Fibroblast of skin of right biceps (primary cell): ENCODE measurements at places on chromosomes 4 and X.

DNA sequence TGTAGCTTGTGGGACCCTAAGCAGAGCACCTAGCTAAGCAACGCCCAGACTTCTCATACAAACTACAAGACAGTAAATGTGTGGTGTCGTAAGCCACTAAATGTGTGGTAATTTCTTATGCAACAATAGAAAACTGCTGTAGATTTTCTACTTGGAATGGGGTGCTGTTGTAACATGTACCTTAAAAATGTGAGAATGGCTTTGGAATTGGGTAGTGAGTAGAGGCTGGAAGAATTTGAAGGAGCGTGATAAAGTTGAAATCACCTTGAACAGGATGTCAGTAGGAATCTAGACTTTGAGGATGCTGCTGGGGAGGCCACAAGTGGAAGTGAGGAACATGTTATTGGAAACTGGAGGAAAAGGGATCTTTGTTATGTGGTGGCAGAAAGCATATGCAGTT, 43.2 kb upstream of the FUNDC1 start:
- no peak for DNase-seq

GRCh38 chrX:136909706-136910564, 29.4 kb upstream of the RBMX start:
- DNase-seq: peak; percentile 93

DNA sequence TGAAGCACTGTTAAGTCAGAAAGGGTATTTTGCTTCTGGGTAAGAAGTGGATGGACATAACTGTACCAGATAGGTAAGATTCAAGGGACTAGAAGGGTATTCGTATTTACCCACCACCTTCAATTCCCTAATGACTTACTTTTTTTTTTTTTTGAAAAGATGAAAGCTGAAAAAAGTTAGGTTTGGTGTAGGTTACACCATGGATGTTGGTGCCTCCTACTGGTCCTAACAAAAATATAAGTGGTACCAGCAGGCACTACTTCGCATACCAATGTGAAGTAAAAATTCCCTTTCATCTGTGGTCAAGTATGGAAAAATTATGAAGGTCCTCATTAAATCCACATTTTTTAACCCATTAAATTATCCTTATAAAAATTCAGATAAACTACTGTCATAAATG, 7.2 kb downstream of the ANKRD17 start:
- DNase-seq: no peak

DNA sequence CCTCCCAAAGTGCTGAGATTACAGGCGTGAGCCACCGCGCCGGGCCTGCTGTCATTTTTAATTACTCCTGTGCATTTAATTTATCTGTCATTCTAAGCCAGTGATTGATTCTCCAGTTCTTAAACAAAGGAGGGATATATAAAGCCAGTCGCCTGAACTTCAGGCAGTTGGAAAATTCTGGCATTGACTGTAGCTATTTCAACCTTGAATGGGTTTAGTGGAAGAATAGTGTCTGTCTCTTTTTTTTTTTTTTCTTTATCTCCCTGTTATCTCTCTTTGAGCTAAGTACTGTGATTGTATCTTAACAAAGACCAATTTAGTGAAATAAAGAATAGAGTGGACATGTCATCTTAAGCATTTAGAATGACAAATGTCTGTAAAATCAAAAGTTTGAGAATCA, 11.0 kb downstream of the NEIL3 start:
- DNase-seq: no peak

GRCh38 chrX:8981723-8982122, 52.2 kb downstream of the FAM9B start:
- DNase-seq: no peak

DNA sequence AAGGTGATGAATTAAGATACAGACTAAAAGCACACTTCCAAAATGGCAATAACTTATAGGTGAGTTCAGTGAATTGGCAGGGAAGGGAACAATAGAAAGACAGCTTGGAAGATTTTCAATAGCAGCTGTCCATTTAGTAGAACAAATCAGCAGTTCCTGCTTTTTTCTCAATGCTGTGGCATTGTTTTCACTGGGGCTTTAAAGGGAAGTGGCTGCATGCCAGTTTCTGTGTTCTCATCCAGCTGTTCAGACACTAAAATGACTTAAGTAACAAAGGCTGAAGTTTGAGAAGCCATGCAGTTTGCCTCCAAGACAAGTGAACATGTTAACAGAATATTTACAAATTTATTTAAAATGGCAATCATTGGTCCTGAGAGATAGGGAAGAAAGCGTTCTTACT, 291.9 kb downstream of the FAM47A start:
- DNase-seq: no peak

- no peak for DNase-seq
These were observed 645.8 kb upstream of the ATOH1 start for GRCh38 chr4:93182722-93183121.

DNA sequence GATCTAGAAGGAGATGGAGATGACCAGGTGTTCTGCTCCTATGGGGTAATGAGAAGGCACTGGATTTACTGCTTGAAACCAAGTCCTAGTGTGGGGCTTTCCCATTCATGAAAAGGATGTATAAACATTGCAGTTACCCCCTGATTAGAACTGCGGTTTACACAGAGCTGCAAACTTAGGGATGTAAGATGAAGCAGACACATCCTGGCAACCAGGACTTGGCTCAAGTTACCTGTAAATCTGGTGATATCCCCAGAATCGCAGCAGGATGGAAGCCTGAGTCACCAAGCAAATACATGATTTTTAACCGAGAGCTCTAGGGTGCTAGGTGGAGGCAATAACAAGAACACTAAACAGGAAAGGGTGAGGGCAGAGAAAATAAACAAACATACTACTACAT, 178.6 kb upstream of the MAMLD1 start:
- no peak for DNase-seq

GRCh38 chr4:183469936-183470335, 25.5 kb downstream of the CDKN2AIP start:
- DNase-seq: no peak

DNA sequence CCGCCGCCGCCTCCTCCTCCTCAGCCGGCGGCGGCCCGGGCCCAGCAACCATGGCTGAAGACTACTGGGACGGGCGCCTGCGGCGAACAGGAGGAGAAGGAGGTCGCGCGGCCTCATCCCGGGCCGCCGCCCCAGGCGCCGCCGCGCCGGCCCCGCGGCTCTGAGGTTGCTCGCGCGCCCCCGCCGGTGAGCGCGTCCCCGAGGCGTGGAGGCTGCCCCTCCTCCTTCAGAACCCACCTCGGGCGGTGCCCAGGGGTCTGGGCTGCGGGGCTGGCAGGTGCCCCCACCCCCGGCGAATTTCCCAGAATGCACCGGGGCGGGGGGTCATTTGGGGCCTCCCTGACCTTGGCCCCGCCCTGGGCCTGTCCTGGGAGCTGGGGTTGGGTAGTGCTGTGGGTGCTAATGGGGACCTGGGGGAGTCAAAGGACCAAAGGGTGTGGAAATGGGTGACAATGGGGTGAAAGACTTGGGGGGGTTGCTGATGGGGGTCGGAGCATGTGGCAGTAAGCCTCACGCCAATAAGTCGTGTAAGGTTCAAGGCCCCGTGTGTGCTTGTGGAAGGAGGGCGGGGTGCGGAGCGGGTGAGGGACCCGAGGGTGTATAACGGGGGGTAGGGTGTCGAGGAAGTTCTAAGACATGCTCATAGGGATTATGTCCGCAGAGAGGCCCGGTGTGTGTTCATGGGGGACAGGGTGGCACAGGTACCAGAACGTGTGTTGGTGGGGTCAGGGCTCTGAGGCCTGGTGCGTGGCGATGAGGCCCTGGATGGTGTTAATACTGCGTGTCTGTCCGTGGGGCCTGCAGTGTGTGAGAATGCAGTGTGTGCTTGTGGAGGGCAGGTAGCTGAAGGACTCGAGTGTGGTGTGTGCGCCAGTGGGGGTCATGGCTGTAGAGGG, 687 bp downstream of the CDK16 start:
- DNase-seq: peak; percentile 16

- peak; percentile 94 for DNase-seq
These were observed 27.4 kb upstream of the CLDN24 start for GRCh38 chr4:183349673-183350072.

GRCh38 chrX:87397103-87397886, 120.3 kb upstream of the KLHL4 start:
- peak; percentile 0 for DNase-seq

GRCh38 chr4:56844802-56845580, 23.5 kb upstream of the SPINK2 start:
- DNase-seq: no peak

DNA sequence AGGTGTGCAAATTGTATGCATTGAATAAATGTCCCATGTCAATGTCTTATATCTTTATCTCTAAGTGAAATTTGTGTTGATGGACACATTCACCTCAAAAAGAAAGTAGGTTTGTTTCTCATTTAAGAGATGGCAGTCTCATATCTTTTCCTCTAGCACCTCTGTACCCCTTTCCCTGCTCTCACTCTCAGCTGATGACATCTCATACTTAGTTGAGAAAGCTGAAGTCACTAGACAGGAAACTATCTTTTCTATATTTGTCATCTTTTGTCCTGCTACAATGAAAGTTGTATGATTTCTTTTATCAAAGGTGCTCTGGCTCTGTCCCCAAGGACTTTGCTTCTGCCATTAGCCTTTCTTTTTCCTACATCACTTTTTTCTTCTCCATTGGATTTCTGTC, 84.0 kb upstream of the GRPR start:
- no peak for DNase-seq

GRCh38 chr4:86718152-86718551, 124.0 kb downstream of the PTPN13 start:
- DNase-seq: no peak

GRCh38 chr4:159010563-159011260, 92.2 kb upstream of the RAPGEF2 start:
- peak; percentile 43 for DNase-seq

GRCh38 chr4:73912191-73912590, 43.0 kb downstream of the CXCL1 start:
- no peak for DNase-seq

DNA sequence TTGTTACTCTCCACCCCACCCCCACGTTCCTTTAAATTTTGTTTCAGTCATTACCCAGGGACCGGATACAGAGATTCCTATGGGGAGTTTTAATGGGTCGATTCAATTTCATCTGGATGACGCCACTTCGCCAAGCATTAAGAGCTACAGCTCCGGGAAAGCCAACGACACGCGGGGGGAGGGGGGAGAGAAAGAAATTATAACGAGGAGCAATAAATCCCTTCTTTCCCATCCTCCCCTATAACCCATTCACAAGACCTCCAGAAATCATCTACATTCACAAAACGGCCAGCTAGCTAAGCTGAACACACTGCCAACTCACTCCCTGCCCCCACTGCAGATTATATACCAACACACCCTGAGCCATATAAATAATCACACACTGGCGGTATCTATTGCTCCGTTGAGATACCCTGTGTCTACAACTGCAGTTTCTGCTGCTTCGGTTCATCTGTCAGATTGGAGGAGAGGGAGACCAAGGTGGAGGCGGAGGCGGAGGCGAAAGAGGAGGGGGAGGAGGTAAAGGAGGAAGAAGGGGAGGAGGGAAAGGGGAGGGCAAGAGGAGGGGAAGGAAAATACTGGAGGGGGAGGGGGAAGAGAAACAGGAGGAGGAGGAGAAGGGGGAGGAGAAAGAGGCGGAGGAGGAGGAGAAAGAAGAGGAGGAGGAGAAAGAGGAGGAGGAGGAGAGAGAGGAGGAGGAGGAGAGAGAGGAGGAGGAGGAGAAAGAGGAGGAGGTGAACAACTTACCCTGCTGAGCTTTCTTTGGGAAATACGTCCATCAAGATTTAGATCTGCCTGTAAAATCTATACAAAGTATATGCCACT, 113.9 kb upstream of the VAMP7 start:
- peak; percentile 91 for DNase-seq

DNA sequence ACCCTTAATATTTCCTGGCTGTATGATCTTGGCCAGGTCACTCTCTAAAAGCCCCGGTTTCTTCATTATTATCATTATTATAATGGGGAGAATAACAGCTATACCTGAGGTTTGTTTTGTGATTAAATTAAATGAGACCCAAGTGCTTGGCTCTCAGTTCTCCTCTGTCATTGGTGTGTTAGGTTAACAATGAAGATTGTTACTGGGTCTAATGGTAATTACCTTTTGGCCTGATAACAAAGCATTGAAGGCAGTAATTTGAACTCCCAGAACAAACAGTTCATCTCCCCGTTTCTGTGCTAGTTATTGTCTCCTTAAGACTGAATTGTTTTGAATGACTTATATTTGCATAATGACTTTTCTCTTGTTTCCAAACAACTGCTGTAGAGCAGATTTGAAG, 6.8 kb upstream of the ANAPC4 start:
- DNase-seq: no peak

DNA sequence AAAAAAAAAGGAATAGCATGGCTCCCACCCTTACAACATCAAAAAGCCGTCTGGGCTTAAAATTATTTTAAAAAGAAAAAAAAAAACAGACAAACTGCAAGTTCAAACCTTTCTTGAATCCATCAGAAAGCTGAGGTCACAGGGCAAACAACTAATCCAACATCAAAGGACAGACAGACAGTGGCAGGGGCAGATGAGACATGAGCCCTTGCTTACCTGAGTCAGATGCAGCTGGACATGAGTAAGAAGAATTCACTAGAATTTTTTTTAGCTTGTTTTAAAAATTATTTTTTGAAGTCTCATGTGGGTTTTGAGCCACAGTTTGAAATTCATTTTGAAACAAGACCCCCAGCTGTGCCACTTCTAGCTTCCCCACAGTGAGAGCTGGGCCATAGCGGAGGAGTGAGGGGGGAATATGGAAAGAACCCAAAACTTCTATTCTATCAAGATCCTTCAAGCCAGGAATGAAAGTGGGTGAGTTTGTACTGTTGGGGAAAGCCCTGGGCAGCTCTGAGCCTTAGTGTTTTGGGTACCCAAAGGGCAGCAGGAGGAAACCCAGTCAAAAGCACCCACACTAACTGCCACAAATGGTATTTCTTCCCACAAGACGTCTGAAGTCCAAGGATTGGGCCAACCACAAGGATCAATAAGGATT, 111.4 kb downstream of the ATXN3L start:
- no peak for DNase-seq

GRCh38 chr4:5895287-5895686, 2.4 kb upstream of the CRMP1 start:
- DNase-seq: no peak

GRCh38 chrX:67545036-67545821, 1.4 kb downstream of the AR start:
- peak; percentile 31 for DNase-seq

DNA sequence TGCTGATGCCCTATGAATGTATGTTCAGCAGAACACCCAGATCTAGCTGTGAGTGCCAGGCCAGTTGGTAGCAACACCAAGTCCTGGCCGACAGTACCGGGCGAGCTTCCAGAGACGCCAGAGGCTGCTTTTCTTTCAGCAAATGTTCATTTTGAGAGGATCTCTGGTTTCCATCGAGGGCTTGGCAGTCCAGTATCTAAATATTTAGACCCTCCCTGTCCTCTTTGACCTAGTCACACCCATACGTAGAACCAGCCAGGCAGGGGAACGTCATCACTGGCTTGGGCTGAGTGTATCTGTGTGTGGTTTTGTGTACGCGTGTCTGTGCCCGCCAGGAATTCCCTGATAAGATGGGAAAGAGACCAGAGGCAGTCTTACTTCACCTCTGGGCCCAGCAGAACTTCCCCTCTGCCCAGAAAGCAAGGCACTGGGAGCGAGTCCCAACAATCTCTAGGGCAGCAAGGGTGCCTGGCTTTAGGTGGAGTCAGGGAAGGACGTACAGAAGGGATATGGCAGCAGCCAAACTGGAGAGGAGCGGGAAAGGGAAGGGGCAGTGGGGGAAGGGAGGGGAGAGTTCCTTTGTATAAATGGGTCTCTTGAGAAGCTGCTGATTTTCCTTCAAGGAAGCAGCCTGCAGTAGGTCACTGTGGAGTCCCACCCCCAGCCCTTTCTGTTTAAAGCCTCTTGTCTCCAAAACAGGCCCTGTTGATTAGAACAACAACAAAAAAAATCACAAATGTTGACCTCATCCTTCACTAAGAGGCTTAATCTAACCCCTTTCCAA, 15.0 kb upstream of the ELF4 start:
- no peak for DNase-seq

GRCh38 chr4:70712604-70713452, 8.9 kb upstream of the RUFY3 start:
- DNase-seq: no peak
